Foreskin keratinocyte (primary cell): ENCODE measurements at places on chromosomes 7 and 10. TPM values are rescaled to one million over a fixed set of nuclear protein-coding genes. Genes with fewer than 3 reads are reported as not detected.

The PNLIP gene
- not detected in 2 replicates for total RNA-seq

The LDB3 gene
- total RNA-seq, result not detected in 2 replicates

The GPR85 gene
- total RNA-seq, result 0.63 and 0.68 TPM in 2 replicates

The RSPH10B gene
- 0.04 TPM in 1 of 2 replicates, not detected in the other for total RNA-seq

The LRIT1 gene
- total RNA-seq, result not detected in 2 replicates

The ATOH7 gene
- total RNA-seq, result 0.07 TPM in 1 of 2 replicates, not detected in the other

The ERVW-1 gene
- not detected in 2 replicates for total RNA-seq

The SLC39A12 gene
- total RNA-seq, result not detected in 2 replicates

The SH3PXD2A gene
- 81.7 and 109 TPM in 2 replicates for total RNA-seq

The ITIH2 gene
- not detected in 2 replicates for total RNA-seq

The PTF1A gene
- total RNA-seq, result not detected in 2 replicates
